ENCODE measurements at places on chromosomes 5 and 9. TPM values are rescaled to one million over a fixed set of nuclear protein-coding genes. Genes with fewer than 3 reads are reported as not detected.
A peak's percentile ranks its signal among the peaks of the same experiment; 100 is the strongest.

DNA sequence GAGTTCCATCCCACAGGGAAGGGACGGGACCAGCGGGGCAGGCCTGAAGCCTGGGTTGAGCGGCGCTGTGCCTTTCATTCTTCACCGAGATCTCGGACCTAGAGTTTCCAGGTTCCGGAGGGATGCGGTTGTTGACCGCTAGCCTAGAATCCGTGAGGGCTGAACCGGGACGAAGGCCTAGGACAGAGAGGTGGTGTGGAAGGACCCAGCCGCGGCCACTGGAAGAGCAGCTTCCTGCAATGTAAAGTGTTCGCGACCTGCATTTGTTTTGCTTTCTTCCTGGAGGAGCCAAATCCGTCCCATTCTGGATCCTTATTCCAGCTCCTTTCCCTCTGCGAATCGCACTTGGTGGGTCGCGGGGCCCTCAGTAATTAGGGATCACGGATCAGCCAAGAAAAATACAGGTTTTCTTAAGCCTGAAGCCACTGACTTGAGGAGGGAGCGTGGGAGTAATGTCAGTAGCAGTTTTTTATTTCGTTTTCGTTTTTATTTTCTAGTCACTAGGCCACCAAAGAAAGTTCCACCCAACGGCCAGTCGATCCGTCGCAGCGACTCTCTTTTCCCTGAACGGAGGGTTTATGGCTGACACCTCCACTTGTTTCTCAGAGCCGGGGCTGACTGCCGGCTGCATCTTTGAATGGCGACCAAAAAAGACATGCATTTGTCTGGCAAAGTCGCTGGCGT lies 48.6 kb downstream of the ANXA2R start:
- peaks cover 55% of the 10 kb centered on the region for H3K4me1 ChIP-seq
- no peak for DNase-seq
- H3K27ac ChIP-seq: peak overlapping the region; percentile 96
- no peaks in the 10 kb centered on the region for H3K36me3 ChIP-seq

DNA sequence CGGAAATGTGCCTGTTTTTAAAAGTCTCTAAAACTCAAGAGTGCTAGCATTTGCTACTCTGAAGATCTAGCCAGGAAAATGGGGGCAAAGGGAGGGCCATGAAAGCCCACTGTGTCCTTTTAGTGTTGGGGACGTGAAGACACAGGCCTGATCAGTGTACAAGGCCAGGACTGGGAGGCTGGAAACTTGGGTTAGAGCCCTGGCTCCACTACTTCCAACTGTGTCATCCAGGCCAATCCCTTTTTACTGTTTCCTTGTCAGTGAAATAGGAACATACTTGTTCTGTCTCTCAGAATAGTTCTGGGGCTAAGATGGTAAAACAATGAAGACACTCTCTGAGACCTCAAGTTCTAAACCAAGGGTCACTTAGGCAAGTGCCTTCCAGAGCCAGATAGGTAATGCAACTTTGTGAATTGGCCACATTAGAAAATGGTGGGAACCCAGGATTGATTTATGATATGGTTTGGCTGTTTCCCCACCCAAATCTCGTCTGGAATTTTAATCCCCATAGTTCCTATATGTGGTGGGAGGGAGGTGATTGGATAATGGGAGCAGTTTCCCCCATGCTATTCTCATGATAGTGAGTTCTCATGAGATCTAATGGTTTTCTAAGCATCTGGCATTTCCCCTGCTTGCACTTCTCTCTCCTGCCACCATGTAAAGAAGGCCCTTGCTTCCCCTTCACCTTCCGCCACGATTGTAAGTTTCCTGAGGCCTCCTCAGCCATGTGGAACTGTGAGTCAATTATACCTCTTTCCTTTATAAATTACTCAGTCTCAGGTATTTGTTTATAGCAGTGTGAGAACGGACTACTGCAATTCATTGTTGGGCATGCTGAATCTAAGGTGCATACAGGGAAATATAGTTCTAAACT lies 30.4 kb upstream of the B4GALT1 start:
- no peaks in the 10 kb centered on the region for H3K36me3 ChIP-seq
- no peak for DNase-seq
- no peak overlapping the region for H3K4me3 ChIP-seq
- H3K4me1 ChIP-seq: no peaks in the 10 kb centered on the region
- no peak overlapping the region for H3K27ac ChIP-seq

DNA sequence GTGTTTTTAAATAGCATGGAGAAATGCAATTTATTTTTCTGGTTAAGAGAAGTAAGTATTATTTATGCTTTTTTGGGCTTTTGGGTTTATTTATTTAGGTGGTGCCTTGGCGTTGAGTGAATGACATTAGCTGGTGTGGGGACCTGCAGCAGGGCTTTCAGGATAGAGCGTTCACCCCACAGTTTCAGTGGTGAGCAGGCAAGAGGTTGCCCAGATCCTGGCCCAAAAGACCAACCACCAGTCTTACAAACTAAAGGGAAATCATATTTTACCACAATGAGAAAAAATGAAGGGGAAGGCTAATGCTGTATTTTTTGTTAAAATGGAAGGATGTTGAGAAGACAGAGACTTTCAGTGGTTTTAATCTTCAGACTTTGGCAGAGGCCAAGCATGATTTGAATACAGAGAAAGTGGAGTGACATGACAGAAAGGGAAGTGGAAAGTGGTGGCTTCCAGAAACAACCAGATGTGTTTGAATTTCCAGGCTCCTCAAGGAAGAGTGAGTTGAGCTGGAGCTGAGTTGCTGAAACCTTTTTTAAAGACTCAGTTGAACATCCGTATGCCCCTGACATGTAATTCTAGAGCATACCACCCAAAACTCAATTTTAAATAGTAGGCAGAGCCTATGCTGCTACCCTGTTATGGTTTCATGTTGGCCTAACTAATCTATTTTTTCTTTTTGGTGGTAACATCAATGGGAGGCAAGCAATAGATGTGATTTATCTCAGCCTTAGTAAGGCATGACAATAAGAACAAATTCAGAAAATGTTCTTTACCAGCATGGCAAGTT lies 94.8 kb downstream of the AOPEP start:
- DNase-seq: no peak
- H3K27me3 ChIP-seq: no peaks in the 10 kb centered on the region
- H3K27ac ChIP-seq: no peak overlapping the region
- peaks cover 5% of the 10 kb centered on the region for H3K36me3 ChIP-seq
- no peaks in the 10 kb centered on the region for H3K4me1 ChIP-seq
- H3K4me3 ChIP-seq: no peak overlapping the region

The PAX5 gene
- total RNA-seq: 0.94 TPM

The CFAP90 gene
- not detected for total RNA-seq
